PC-9 (cell line): ENCODE measurements at places on chromosomes 5 and 9.

GRCh38 chr5:5327126-5327525 is 95.4 kb upstream of the ICE1 start:
- DNase-seq = no peak

- no peak for DNase-seq
Measured at GRCh38 chr9:88218726-88219125, 80.5 kb upstream of the SPATA31C2 start.

- DNase-seq = no peak
Measured at GRCh38 chr5:6545770-6546690, 86.8 kb downstream of the NSUN2 start.

DNA sequence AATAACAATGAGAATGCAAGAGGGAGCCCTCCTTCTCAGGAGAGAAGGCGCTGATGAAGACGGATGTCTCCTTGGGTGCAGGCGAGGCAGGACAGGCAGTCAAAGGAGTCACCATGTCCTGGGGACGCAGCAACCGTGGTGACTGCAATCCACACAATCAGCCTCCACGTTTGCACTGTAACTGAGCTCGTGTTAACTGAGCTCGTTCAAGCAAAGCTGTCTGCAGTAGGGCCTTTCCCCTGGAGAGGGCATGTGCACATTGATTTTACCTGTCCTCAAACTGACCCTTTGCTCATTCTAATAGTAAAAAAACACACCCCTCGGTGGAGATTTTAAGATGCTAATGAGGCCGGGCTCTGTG is 2.8 kb downstream of the SARDH start:
- no peak for DNase-seq

DNA sequence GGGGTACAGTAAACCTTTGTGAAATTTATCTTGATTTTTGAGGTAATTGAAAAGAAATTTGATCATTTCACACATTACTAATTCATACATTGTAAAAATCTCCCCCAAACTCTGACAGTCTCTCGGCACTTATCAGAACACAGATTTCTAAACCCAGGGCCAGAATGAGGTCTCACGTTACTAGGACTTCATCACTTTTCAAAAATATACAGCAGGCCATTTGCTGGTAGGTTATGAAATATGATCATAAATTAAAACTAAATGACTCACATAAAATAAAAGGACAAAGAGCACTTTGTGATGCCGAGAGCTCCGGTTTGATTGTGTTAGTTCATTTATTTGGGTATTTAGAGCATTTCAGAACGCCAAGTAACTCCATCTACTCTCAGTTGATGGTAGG is 17.0 kb downstream of the MSX2 start:
- DNase-seq = no peak

DNA sequence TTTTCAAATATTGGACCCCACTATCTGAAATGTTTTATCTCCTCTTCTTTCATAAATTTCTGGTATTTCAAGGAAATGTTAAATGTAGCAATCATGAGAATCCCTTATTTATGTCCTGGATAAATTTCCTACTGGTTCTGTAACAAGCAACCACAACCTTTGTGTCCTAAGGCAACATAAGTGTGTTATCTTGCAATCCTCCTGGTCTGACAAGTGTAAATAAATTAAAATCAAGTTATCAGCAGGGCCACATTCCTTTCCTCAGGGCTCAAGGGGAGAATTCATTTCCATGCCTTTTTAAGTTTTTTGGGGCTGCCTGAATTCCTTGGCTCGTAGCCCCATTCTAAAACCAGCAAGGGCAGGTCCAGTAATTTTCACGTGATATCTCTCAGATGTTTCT is 83.2 kb downstream of the CDH9 start:
- DNase-seq = peak; percentile 5

- no peak for DNase-seq
Measured at GRCh38 chr5:93790401-93790800, 49.0 kb upstream of the POU5F2 start.

- no peak for DNase-seq
Measured at GRCh38 chr5:149616727-149617285, 35.5 kb downstream of the ARHGEF37 start.

- DNase-seq = no peak
Measured at GRCh38 chr5:78922879-78923621, 62.1 kb downstream of the ARSB start.

DNA sequence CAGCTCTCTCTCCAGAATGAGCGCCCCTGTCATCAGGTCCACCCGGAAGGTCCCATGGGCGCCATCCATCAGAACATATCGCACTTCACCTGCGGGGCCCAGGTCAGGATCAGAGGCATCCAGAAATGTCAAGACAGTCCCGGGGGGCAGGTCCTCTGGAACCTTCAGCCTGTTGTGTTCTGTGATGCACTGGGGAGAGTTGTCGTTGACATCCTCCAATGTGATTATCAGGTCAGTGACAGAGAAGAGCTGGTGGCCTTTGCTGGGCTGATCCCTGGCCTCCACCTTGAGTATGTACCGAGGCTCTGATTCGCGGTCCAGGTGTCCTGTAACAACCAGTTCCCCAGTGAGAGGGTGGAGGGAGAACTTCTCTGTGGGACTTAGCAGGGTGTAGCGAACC is 25.2 kb downstream of the FAT2 start:
- DNase-seq = no peak

GRCh38 chr9:69342769-69343168 is 17.8 kb downstream of the ENTREP1 start:
- DNase-seq = no peak

DNA sequence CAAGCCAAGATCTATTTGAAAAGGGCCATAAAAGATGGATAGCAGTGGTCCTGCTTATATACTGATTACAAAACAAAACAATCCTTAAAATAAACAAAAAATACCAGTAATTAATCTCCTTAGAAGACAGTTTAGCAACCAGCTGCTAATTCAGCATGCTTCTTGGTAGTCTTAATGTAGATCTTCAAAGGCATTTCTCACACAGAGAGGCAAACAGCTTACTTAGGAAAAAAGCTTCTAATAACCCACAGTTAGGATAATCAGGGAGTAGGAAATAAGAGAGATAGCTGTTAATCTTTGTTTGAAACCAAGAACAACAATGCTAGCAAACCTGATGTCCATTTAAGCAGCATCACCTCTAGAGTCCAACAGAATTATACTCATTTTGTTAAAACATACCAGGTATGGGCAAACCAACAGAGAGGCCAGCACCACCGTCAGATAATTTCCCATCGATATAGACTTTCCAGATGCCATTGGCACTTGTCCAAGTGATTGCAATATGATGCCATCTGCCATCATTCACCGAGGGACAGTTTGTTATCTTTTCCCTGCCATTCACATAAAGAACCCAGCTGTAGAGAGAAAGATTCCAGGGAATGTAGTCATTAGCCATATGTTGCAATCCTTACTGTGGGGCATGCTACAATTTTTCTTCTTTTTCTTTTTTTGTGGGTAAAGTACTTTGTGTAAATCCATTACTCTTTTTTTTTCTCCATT is 105.6 kb upstream of the TXNDC8 start:
- DNase-seq = peak; percentile 47

DNA sequence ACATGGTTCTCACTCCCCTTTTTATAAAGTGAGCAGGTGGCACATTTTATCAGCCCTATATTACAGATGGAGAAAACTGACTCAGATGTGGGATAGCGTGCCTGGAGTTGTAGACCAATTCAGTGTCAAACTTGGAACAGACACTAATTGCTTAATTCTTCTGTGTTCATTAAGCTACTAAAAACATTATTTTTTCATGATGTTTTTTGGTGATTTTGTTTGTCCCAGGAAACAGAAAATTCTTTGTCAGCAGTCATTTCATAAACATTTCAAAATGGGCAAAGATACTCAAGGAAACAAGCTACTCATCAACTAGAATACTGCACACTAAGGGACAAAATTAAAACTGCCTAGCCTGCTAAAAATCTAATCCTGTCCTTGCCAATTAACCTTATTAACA is 2.2 kb downstream of the ABHD17B start:
- DNase-seq = no peak

DNA sequence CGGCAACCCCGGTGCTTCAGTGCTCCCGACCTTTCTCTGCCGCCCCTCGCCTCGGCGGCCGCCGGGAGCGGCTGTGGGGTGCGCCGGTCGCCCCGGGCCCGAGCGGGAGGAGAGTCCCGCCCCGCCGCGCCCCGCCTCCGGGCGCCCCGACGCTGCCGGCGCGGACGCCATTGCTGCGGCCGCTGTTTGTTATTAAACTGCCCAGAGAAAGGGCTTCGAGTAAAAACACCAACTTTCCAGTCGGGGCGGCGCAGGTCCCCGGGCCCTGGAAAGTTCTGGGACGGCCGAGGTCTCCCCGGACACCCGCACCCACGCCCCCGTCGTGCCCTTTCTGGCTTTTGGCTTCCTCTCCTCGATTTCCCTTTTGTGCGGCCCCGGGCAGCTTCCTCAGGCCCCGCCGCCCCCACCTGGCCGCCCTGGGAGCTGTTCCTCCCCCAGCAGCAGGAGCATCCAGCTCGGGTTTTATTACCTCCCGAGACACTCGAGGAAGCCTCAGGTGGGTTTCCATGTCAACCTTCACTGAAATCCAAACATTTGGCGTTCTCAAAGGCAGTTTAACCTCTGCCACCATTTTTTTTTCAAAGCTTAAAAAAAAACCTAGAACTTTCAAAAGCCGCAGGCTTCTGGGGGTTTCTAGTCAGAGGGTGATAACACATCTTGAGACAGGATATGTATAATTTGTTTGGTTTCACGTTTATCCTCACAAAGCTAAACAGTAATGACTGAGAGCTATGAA is 334.4 kb downstream of the CWC27 start:
- DNase-seq = peak; percentile 59

GRCh38 chr9:86854898-86855523 is 92.3 kb downstream of the GAS1 start:
- DNase-seq = peak; percentile 74

GRCh38 chr9:36207016-36207415 is 16.3 kb downstream of the CLTA start:
- DNase-seq = no peak

DNA sequence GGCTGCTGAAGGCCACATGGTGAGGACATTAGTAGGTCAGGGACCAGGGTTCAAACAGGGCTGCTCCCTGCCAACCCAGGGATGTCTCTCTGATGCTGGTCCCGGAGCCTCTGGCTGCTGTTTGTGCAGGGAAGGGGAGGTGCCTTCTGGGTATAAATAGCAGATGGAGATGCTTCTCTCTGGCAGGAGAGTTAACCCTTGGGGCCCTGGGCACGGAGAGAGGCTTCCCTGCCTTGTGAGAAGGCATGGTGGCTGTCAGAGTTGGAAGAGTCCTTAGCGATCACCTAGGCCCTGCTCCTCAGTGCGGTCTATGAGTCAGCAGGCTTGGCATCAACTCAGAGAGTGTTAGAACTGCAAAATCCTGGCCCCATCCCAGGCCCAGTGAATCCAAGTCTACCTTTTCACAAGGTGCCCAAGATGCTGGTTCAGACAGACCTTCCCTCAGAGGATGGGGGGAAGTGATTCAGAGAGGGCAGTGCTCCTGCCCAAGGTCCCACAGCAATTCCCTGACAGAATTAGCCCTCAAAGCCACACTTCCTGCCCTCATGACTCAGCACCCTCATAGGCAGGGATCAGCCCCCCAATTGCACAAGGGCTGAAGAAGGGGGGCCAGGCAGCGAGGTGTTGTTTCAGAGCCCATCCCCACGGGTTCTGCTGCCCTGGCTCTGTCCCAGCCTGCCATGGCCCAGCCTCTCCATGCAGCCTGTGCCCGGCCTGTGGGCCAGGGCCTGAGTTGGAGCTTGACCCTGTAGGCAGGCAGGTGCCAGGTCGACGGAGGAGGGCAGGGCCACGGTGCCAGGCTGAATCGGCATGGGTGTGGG is 25.6 kb downstream of the CAMK2A start:
- peak; percentile 78 for DNase-seq

DNA sequence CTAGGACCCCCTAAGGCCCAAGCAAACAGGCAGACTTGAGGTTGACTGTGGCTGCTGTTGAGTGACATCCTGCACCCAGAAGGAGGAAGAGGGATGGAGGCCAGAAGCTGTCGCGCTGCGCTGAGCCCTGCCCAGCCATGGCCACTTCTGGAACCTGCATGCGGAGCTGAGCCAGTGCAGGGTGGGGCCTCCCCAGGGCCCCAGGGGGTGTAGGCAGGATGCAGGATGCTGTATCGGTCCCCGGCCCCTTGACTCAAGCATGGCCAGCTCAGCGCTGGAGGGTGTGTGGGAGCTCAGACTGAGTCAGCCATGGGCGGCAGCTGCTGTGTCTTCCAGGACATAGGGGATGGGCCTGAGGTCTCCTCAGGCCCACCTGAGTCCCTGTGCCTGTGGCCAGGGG is 26.9 kb downstream of the GLT6D1 start:
- DNase-seq = no peak

DNA sequence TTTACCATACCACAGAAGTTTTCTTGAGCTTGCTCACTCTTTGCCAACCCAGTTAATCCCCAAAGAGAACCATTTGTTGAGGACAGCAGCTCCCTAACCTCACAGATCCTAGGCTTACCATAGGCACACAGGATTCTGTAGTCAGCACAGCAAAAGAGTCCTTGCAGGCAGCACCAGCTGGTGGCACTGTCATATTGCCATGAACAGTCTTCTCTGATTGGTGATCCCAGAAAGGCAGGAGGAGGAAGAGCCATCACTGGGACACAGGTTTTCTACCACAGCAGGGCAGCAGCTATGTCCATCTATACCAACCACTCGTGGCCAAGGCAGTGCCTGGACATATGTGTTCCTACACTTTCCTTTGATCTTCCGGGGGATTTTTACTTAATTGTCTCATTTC is 297.1 kb upstream of the CD180 start:
- peak; percentile 7 for DNase-seq

GRCh38 chr5:88687373-88687911 is 195.5 kb downstream of the MEF2C start:
- no peak for DNase-seq

DNA sequence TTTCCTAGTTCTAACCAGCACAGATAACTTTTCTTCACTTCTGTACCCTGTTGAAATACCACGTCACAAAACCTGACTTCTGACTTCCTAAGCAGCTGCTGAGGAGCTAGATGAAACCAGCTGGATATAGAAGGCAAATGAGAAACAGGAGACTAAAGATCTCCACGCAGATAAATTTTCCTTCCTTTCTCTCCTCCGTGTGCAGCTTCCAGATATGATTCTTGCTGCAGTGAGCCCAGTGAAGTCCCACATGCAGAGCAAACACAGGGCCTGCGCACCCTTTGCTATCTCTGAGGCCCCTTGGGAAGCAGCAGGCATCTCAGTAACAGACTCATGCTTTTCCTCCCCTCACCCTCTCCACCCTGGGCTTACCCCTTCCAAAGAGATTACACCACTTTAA is 1638.3 kb downstream of the MAT2B start:
- DNase-seq = no peak

- no peak for DNase-seq
Measured at GRCh38 chr5:37615184-37615583, 224.7 kb downstream of the GDNF start.

DNA sequence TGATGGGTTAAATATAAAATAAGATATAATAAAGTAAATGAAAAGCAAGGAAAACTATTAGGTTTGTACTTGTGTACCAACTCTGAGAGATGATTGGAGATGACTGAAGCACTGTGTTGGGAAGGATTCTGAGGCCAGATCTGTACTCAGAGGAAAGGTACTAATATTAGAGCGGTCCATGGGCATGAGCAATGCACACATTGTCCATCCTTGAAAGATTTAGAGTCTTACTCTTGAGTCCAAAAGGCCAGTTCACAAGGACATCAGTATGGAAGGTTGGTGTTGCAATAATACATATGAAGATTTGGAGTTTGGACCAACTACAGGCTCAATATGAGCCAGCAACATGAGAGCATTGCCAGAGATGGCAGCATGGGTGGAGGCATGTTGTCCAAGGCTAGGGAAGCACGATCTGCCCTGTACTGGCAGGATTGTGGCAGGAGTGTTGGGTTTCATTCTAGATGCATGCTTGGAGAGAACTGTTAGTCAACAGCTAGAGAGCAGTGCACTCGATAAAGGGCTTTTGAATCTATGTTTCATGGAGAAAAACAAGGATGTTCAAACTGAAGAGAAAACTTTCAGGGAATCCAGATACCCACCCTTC is 84.4 kb downstream of the TMEM215 start:
- DNase-seq = no peak
